ENCODE measurements at places on chromosomes 5 and 9.

GRCh38 chr9:105419816-105420597 is 27.8 kb upstream of the FSD1L start:
- DNase-seq = no peak

DNA sequence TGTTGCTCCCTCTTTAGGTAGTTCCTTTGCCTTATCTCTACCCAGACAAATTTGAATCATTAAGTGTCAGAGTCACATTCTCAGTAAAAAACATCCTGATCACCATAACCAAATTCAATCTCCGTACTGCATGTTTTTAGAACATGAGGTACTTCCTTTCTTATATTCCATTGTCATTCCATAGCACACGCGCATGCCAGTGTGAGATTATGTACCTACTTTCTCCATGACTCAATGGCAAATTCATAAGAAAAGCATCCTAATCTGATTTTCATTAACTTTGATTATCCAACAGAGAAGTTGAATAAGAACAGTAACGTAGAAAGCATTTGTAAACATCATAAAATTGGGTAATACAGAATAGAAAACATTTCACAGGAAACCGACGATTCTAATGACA is 1118.6 kb upstream of the CDH9 start:
- DNase-seq = no peak

GRCh38 chr9:73121375-73121935 is 30.2 kb upstream of the ANXA1 start:
- DNase-seq = no peak

DNA sequence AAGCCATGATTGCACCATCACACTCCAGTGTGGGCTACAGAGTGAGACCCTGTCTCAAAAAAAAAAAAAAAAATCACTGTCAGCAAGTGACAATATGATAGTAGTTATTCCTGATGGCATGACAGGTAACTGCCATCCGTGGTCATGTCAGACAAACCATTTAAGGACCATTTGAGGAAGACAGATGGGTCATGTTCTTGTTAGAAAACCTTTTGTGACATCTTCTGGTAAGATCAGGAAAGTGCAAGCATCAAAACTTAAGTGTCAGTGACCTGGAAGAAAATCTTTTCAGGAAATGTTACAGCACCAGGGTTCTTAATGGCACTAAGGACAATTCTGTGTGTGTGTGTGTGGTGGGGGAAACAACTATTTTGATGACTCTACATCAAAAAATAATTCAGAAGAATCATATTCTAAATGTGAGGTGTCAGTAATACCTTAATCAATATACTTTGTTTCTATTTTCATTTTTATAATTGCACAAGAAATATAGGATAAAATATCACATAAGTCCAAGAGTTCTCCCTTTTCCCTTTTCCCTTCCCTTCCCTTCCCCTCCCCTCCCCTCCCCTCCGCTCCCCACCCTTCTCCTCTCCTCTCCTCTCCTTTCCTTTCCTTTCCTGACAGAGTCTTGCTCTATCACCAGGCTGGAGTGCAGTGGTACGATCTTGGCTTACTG is 17.8 kb downstream of the SLC38A9 start:
- no peak for DNase-seq

DNA sequence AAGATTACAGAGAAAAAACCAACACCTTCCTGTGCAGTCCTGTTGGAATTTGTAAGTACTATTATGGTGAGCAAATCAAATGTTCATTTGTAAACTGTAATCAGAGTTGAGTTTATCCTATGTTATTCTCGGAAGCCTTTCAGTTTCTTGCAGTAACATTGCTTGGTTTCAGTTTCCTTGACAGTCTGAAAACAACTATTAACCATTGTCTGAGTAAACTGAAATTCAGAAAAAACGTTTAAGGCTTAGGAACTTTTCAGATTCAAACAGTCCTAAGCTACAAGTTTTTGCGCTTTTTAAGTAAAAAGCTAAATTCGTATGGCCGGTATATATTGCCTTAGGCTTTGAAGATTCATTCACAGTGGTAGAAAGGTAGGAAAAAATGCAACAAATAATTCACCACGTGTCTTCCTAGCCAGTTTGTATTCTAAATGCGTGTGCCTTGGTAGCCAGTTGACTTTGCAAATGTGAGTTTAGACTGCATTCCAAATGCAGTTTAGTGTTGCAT is 2.5 kb downstream of the GPBP1 start:
- DNase-seq = no peak

- DNase-seq = no peak
Measured at GRCh38 chr5:1786621-1787471, 12.8 kb downstream of the MRPL36 start.

DNA sequence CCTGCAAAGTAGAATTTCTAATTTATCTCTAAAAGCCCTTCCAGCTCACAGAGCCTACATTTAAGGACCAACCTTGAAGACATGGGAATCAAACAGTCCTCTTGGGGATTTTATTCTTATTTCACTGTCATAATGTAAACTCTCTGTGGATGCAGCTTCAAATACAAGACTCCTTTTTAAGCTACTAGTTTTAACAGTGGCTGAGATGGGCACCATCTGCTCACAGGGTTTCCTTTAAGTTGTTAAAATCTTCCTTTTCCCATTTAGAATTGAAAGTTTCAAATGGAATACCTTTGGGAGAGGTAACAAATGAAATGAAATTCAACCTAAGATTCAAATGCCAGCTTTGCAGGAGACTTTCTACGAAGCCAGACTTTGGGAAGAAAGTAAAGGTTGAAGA is 243.7 kb downstream of the GLIS3 start:
- no peak for DNase-seq

DNA sequence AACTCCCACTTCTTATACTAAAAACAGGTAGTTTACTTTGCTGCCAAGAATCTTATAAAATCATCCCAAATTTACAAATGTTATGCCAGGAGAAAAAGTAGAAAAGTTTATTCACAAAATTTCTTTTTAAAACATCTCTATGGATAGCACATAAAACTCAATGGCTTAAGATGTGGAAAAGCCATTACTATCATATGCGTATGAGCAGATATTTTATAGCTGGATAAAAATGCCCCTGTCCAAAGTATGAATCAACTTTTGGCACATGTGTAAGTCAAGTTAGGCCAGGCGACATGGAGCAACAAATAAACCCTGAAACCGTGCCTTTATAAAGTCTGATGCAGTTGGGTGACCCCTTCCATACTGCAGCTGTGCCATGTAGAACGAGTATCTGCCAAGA is 38.6 kb upstream of the FBP1 start:
- no peak for DNase-seq

GRCh38 chr5:180642779-180643178 is 6.6 kb downstream of the FLT4 start:
- DNase-seq = no peak

DNA sequence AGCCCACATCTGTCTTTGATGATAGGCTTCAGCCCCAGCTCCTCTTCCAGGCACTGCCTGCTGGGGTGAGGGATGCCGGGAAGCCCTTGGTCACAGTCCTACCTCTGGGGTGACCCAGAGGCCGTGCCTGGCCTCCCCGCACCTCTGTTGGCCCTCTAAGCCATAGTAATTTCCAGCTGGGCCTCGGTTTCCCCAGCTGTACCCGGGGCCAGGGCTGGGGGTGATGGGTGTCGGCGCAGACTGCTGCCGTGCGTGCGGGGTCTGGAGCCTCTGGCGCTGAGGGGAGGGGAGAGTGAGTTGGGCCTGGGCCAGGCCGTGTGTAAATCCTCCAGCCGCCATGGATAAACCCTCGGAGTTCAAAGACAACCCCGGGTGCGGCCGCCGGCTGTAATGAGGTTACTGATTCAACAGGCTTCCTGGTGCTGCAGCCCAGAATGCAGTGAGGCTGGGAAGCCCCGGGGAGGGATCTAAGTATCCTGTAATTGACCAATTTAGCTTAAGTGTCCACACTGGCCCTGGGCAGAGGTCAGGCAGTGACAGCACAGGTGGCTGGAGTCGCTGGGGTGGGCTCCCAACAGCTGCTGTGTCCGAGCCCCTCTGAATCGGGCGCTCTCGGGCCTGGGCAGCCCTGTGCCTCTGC is 7.1 kb downstream of the RXRA start:
- no peak for DNase-seq

DNA sequence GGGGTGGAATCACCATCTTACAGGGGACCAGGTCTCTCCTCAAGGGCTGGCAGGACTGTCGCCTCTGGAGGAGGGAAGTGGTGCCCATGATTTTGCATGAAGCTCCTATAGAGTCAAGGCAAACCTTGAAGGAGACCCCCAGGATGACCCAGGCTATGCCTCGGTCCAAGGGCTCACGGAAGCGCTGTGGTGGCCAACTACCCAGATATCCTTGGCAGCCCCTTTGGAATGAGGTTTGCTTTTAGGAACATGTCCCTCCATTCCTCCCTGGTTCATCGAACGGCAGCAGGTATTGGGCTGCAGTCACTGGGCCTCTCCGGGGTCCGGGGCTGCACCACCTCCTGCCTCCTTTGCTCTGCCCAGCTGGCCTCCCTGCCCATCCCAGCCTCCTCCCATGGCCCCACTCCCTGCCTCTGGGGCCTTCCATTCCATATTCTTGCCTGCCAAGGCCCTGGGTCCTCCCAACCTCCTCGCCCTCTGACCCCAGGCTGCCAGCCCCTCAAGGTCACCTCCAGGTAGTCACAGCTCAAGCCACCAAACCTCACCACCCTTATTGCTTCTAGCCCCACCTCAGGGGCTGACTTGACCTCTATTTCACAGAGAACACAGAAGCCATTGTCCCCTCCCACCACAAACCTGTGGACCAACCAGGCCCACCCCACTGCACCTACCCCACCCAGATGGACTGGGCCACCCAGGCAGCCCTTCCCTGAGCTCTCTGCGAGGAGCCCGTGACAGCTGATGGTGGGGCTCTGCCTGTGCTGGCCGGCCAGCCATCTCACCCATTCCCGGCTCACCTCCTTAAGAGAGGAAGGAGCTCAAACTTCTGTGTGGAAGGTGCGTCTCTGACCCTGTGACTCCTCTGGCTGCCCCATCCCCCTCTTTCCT is 3.6 kb upstream of the IL3 start:
- DNase-seq = no peak
